ENCODE measurements at places on chromosomes 6 and 20.

GRCh38 chr20:49813305-49813974 is 812 bp downstream of the SLC9A8 start:
- H3K4me3 ChIP-seq = peak overlapping the region; percentile 96
- H3K27ac ChIP-seq = peak overlapping the region; percentile 98
- peaks cover 37% of the 10 kb centered on the region for H3K4me1 ChIP-seq
- H3K27me3 ChIP-seq = no peaks in the 10 kb centered on the region
- peaks cover 19% of the 10 kb centered on the region for H3K36me3 ChIP-seq

- H3K27ac ChIP-seq = no peak overlapping the region
- H3K36me3 ChIP-seq = no peaks in the 10 kb centered on the region
- H3K27me3 ChIP-seq = no peaks in the 10 kb centered on the region
- no peak overlapping the region for H3K4me3 ChIP-seq
- H3K4me1 ChIP-seq = peaks cover 3% of the 10 kb centered on the region
These were observed 28.4 kb upstream of the GCLC start for GRCh38 chr6:53573299-53573698.

GRCh38 chr20:32333181-32333987 is 24.7 kb upstream of the ASXL1 start:
- H3K4me3 ChIP-seq = no peak overlapping the region
- peaks cover 34% of the 10 kb centered on the region for H3K4me1 ChIP-seq
- no peaks in the 10 kb centered on the region for H3K27me3 ChIP-seq
- H3K27ac ChIP-seq = peak overlapping the region; percentile 56
- H3K36me3 ChIP-seq = peaks cover 25% of the 10 kb centered on the region
- peak; percentile 44 for DNase-seq

- no peaks in the 10 kb centered on the region for H3K27me3 ChIP-seq
- H3K36me3 ChIP-seq = no peaks in the 10 kb centered on the region
- no peaks in the 10 kb centered on the region for H3K4me1 ChIP-seq
- H3K4me3 ChIP-seq = no peak overlapping the region
These were observed 790.9 kb downstream of the TFAP2A start for GRCh38 chr6:9623985-9624384.

GRCh38 chr6:122620428-122620827 is 10.2 kb downstream of the PKIB start:
- H3K4me1 ChIP-seq = no peaks in the 10 kb centered on the region
- H3K4me3 ChIP-seq = no peak overlapping the region
- H3K27me3 ChIP-seq = peaks cover 11% of the 10 kb centered on the region
- no peak for DNase-seq

DNA sequence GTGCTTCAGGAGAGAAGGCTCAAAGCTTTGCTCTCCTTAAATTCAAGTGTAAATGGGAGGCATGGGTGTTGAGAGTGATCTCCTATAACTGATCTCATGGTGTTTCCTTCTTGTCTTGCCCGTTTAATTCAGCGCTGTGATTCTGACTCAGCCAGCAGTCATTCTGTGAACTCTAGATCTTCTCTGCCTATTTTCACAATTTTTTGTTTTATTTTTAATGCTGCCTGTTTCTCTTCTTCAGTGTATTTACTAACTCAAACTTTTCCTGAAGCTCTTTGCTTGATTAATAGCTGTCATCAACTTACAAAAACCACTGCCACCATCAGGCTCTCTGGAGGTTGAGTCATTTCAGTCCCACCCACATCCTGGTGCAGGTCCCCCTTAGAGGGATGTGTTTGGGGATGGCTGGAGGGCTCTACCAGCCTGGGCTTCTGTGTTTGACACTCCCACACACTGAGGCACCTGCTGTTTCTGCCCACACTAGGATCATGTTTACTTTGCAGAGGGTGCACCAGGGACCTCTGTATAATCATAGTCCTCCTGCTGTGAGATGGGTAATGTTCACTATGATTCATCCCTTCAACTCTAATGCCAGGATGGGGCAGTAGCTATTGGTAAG is 94.0 kb downstream of the SHLD1 start:
- H3K27ac ChIP-seq = peak overlapping the region; percentile 51
- peaks cover 9% of the 10 kb centered on the region for H3K36me3 ChIP-seq
- H3K4me1 ChIP-seq = peaks cover 23% of the 10 kb centered on the region
- H3K4me3 ChIP-seq = peak overlapping the region; percentile 29

GRCh38 chr20:58103517-58103904 is 124.9 kb downstream of the ANKRD60 start:
- H3K36me3 ChIP-seq = no peaks in the 10 kb centered on the region
- H3K27me3 ChIP-seq = peaks cover 51% of the 10 kb centered on the region
- H3K4me3 ChIP-seq = no peak overlapping the region
- no peaks in the 10 kb centered on the region for H3K4me1 ChIP-seq

DNA sequence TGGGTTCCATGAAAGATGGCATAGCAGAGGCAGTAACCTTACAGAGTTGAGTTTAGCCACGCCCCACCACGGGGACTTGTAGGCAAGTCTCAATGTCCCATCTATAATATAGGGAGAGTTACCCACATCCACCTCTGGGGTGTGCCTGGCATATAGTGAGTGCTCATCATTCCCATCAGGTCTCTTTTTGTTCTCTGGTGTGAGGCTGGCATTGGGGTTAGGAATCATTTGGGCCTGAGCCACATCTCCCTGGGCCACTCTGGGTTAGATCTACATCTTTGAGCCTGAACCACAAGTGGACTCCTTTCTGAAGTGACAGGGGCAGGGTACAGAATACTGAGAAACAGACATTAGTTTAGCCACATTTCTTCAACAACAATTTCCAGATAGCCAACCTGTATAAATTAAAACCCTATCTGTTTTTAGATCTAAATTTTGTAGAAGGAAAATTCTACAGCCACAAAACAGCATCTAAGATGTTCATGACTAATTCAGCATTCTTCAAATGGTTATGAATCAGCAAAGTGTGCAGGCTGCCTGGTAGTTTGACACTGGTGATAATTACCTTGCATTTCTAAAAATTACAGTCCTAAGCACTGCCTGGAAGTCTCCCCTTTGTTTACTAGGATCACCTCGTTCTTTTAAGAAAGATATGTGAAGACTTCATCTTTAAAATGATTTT is 20.1 kb downstream of the RNF24 start:
- no peaks in the 10 kb centered on the region for H3K27me3 ChIP-seq
- no peak for DNase-seq
- H3K4me3 ChIP-seq = no peak overlapping the region
- peaks cover 2% of the 10 kb centered on the region for H3K36me3 ChIP-seq
- peaks cover 7% of the 10 kb centered on the region for H3K4me1 ChIP-seq
- no peak overlapping the region for H3K27ac ChIP-seq

DNA sequence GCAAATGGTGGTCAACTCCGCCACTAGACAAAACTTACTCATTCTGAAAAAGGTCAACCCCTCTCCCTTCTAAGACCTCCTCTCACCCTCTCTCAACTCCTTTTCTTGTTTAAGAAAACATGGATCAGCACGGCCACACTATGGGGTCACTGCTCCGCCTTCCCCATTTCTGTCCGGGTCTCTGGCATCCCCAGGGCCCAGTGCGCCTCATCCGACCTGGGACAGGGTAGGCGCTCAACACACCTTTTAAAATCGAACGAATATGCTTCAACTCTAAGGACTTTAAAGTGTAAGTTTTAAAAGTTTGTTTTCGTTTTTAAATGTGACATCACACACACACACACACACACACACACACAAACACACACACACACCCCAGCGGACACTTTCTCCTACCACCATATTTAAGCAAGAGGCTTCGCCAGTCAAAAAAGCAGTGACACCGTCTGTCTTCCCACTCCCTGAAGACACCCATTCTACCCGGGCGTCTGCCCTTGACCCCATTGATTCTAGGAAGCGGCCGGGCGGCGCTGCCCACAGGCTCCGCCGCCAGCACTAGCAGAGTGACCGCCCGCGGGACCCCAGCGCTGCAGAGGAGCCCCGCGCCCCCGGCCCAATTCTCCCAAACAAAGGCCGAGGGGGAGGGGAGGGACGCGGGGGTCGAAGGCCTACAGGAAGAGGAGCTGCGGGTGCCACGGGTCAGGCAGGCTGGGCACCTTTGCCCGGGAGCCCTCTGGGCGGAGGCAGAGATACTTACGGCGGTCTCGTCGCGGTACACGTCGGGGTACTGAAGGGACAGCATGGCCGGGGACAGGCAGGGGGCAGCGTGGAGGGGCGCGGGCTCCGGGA is 568 bp downstream of the PREP start:
- H3K4me3 ChIP-seq = peak overlapping the region; percentile 95
- H3K36me3 ChIP-seq = peaks cover 5% of the 10 kb centered on the region
- peak overlapping the region; percentile 91 for H3K27ac ChIP-seq
- peaks cover 46% of the 10 kb centered on the region for H3K4me1 ChIP-seq

DNA sequence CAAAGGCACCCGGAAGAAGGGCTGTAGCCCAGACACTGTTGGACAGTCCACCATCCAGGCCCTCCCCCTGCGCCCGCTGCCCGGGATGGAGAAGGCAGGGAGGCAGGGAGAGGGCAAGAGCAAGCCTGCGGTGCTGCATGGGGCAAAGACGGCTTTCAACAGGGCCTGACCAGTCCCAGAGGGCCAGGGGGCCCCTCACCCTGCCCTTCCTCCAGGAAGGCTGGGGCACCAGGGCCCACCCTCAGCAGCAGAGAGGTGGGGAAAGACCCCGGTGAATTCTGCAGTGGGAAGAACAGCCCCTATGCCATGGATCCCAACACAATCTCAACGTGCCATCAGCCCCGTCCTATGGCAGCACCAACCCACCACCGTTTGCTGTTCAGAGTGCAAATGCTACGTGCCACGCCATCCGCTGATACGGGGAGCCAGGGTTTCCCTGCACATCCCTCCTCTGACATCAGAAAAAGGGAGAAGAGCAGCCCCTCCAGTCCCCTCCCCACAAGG is 41.1 kb downstream of the RRBP1 start:
- DNase-seq = no peak
- H3K4me1 ChIP-seq = peaks cover 33% of the 10 kb centered on the region
- H3K27ac ChIP-seq = no peak overlapping the region
- H3K27me3 ChIP-seq = no peaks in the 10 kb centered on the region
- no peak overlapping the region for H3K4me3 ChIP-seq
- H3K36me3 ChIP-seq = peaks cover 26% of the 10 kb centered on the region

DNA sequence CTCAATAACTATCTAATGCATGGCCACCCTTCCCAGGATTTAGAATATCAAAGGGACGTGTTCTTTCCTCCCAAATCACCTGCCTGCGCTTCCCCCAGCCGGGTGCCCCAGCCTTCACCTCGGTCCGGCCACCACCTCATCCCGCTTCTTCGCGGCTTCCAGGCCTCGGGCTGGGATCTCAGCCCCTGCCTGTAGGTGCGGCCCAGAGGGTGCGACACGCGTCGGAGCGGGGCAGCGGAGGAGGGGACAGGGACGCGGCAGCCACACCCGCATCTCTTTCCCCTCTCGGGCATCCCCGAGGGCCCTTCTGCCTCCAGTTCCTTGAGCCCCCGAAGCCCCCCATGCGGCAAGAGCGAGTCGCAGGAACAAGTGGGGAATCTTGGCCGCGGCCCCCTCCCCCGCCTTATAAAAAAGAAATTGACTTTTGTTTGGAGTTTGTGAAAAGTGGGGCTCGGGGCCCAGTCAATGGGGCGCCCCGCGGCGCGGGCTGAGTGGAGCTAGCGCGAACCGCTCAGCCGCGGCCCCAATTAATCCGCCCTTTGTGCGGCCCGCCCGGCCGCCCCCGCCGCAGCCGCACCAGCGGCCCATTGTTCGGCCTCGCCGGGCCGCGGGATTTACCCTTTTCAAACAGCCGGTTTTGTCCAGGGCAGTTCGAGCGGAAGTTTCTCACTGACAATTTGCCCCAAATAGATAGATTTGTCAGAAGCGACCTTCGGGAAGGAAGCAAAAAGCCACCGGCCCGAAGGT is 8.4 kb upstream of the NR2E1 start:
- peak overlapping the region; percentile 84 for H3K4me3 ChIP-seq
- peaks cover 3% of the 10 kb centered on the region for H3K36me3 ChIP-seq
- peak overlapping the region; percentile 14 for H3K27ac ChIP-seq
- peaks cover 13% of the 10 kb centered on the region for H3K4me1 ChIP-seq
- H3K27me3 ChIP-seq = peaks cover 69% of the 10 kb centered on the region
- DNase-seq = no peak

DNA sequence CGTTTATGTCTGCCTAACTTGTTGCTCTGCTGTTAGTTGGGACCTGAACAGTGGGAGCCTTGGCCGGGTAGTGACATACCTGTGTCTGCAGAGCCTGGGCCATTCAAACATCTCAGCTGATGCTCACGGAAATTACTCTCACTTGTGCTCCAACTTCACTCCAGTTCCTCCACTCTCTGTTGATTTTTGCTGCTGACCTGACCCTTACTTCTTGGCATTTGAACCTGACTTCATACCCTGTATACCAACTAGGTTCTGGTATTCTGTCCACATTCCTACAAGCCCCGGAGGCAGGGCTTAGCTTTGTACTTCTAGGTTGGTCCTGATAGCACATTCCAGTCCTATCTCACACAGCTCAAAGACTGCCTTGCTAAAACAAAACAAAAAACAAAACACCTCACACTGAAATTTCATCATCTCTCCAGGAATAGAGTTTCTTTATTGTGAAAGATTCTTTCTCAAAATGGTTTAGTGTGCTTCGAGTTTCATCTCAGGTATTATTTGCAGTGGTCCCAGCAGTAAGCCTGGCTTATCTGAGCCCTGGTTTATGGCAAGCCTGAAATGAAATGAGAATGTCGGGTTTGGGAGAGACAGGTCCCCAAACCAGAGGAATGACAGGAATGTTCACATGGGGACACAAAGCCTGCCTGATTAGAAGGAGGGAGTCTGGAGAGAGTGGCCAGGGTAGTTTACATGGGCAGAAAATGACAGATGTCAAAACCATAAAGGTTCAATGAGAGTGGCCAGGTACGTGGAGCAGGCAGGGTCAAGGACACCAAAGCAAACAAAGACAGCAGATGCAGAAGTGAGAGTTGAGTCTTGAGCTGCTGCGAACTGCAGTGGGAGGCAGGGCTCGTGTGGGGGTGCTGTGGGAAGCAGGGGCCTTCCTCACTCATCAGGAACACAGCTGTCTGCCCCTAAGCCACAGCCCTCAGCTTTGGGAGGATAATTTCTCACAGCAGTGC is 174.2 kb upstream of the HDAC2 start:
- H3K36me3 ChIP-seq = no peaks in the 10 kb centered on the region
- H3K27ac ChIP-seq = no peak overlapping the region
- no peaks in the 10 kb centered on the region for H3K4me1 ChIP-seq
- no peak for DNase-seq
- no peaks in the 10 kb centered on the region for H3K27me3 ChIP-seq

DNA sequence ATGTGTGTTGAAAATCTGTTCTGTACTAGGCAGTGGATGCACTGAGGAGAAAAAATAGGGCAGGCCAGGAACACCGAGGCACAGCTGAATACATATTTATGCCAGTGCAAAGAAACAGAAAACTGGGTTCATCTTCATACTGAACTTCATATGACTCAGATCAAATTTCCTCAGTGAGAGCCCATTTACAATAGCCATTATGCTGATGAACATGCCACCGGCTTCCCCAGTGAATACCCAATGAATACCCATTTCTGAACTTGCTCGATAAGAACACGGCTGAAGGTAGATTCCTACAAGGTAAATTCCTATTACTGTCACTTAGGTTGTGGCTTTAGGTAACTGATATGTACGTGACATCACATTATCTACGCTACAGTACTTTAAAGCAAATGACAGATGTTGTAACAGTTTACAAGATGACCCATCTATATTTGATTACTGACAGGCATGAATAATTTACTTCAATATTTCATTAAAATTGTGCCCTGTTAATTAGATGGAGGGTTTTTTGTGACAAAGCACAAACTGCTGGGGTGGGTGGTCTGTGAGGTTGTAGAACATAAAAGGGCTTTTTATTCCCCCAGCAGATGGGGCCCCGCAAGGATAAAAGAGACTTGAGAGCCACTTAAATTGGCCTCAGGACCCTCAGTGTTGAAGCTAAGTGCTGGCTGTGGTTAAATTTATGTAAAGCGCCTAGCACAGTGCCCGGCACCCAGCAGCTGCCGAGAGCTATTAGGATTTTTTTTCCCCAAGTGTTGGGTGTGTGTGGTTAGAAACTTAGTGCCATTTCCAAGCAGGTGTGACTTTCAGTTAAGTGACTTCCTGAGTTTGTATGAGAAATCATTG is 264.5 kb downstream of the CD83 start:
- H3K27me3 ChIP-seq = no peaks in the 10 kb centered on the region
- H3K4me3 ChIP-seq = no peak overlapping the region
- peak overlapping the region; percentile 9 for H3K27ac ChIP-seq
- peaks cover 46% of the 10 kb centered on the region for H3K4me1 ChIP-seq
- no peak for DNase-seq
- H3K36me3 ChIP-seq = peaks cover 46% of the 10 kb centered on the region
